ENCODE measurements at places on chromosomes 13 and 19.

GRCh38 chr13:77915686-77916085 is 2.9 kb downstream of the EDNRB start:
- DNase-seq = no peak

DNA sequence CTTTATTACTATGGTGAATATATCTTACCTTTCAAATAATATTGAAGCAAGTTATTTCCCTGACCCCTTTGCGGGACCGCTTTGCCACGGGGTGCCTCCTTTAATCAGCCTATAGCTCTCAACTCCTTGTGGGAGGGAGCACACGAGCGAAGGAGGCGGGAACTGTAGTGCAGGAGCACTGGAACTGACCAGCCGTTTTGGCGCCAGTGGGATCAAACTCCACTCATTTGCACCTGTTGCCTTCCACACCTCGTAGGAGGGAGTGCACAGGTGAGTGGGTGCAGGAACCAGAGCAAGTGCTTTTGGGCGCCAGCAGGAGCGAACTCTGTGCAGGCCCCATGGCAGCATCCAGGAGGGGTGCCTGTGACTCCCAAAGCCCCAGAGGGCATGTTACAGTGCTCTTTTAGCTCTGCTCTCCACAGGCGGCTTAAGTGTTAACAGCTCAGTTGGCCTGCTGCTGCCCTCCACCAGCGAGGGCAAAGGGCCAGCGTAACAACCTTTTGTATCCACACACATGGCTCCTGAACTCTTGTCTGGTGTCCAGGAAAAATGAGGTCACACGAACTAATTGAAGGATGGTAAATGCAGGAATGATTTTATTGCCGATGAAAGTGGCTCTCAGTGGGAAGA is 206.9 kb downstream of the GGACT start:
- no peak for DNase-seq

DNA sequence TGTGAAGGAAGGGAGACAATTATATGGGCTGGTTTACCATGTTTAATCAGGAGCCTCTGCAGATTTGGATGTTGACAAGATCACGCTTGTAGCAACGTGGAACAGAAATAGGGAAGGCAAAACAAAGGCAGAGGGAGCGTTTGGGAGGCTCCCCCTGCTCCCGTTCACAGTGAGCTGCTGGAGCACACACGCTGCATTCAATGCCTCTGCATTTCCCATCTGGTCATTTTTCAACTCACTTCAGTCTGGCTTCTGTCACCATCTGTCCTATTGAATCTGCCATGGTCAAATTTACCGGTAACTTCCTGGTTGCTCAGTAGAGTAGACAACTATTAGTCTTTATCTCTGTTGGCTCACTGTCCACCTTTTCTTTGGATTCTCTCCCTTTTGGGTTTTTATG is 91.0 kb downstream of the NHLRC3 start:
- DNase-seq = no peak

DNA sequence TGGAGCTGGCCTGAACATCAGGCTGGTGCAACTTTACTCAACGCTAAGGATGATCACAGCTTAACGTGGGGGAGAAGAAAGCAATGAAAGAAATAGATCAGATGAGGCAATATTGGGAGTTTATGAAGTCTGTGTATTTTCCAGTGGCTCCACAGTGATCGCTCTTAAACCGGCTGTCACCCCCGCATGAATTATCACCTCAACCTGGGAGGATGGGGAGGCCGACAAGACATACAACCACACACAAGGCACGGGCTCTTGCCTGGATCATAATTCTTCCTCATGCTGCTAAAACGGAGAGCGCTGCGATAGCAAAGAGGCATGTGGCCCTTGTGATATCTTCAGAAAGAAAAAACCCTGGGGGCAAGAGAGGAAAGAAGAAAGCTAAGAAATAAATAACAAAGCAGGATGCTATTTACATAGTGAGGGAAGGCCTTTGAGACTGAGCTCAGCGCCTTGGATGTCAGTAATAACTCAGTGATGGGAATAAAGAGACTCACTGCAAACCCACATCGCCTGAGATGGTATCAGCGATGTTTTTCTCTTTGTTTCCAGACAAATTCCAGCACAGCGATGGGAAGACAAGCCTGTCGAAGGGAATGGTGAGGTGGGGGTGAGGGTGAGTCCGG is 19.1 kb upstream of the CHST8 start:
- DNase-seq = no peak

Data from activated CD8-positive, alpha-beta memory T cell treated with anti-CD3 and anti-CD28 coated beads for 1 hour (primary cell).